Aorta (tissue), 5 donors: ENCODE measurements at places on chromosomes 4 and X.
A peak's percentile ranks its signal among the peaks of the same experiment; 100 is the strongest.

- no peak for DNase-seq
These were observed 437.3 kb upstream of the NDST3 start for GRCh38 chr4:117596917-117597480.

DNA sequence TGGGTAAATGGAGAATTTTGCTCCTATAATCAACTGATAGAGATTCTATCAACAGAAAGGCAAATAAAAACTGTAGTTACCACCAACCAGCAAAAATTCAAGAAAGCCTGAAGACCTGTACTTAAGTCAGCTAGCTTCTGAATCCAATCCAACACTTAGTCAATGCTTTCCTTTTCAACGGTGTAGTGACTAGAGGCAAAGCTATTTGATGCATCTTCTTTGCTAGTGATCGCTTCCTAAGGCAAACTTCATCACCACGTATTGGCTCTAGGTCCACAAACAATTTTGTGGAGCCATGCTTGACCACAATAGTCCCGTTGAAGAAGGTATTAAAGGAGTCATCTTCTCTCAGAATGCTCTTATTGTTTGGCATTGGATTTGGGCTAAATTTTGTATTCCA lies 25.0 kb upstream of the UBA6 start:
- no peak for DNase-seq

- no peak for DNase-seq
These were observed 105.7 kb downstream of the AGTR2 start for GRCh38 chrX:116276261-116276660.

DNA sequence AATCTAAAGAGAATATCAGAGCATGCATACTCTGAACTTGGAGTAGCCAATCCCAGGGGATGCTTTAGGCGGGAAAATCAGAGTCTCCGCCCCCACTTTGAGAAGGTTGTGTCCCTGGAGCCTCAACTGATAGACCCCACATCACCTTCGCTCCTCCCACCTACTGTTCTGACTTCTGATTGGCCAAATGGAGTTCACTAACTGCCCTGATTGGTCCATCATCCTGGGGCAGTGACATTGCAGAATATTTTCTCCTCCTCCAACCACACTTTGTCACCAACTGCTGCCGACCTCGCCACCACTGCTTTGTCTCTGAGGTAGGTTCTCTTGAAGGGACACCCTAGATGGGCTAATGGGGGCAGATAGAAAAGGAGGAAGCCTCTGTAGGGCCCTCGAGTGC lies 22.7 kb upstream of the SPACA5B start:
- no peak for DNase-seq

DNA sequence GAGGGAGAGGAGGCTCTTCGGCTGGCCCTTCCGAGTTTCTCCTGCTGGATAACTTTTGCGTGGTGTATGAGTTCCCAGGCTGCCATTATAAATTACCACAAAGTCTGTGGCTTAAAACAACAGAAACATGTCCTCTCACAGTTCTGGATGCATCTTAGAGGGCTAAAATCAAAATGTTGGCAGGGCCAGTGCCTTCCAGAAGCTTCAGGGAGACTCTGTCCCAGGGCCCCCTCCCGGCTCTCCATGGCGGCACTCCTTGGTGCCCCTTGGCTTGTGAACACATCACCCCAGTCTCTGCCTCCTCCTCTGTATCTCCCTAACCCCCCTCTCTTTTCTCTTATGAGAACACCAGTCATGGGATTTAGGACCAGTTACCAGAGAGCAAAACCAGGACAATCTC lies 23.3 kb upstream of the PPP2R2C start:
- DNase-seq: no peak

- no peak for DNase-seq
These were observed 25.7 kb upstream of the SHISA3 start for GRCh38 chr4:42371305-42372252.

DNA sequence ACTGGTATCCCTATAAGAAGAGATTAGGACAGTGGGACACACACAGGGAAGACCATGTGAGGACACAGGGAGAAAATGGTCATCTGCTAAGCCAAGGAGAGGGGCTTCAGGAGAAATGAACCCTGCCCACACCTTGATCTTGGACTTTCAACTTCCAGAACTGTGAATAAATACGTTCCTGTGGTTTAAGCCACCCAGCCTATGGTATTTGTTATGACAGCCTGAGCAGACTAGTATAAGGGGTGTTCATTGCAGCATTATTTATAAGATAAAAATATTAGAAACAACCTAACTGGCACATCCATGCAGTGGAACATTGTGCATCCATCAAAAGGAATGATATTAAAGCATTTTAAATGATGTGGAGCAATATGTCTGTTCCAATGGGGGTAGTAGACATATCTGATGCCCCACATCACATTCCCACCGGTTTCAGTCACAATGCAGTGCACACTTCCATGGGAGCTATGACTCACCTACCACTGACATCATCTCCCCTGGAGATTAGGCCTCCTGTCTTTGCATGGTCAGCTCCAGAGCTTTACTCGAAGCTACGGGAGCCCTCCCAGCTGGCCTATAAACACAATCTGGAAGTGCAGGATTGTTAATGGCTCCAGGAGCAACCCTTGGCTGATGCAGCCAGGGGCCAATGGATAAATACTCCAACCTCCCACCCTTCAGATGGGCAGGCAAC lies 38.9 kb upstream of the MAMLD1 start:
- no peak for DNase-seq

- no peak for DNase-seq
These were observed 2.1 kb downstream of the PPP3CA start for GRCh38 chr4:101345271-101345595.

DNA sequence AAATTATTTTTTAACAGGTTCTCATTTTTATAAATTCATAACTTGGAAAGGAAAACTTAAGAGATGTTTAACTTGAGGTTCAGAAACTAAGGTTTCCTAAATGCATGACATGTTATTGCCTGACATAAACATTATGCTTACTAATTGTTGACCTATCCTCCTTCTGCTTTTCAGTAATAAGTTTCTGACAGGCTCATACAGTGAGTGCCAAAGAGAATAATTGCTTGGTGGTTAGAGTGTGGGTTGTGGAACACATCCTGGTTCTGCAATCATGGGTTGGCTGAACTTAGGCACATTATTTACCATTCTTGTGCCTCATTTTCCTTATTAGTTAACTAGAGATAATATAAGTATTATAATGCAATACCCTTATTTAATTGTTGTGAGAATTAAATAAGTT lies 56.5 kb downstream of the BMPR1B start:
- DNase-seq: no peak

DNA sequence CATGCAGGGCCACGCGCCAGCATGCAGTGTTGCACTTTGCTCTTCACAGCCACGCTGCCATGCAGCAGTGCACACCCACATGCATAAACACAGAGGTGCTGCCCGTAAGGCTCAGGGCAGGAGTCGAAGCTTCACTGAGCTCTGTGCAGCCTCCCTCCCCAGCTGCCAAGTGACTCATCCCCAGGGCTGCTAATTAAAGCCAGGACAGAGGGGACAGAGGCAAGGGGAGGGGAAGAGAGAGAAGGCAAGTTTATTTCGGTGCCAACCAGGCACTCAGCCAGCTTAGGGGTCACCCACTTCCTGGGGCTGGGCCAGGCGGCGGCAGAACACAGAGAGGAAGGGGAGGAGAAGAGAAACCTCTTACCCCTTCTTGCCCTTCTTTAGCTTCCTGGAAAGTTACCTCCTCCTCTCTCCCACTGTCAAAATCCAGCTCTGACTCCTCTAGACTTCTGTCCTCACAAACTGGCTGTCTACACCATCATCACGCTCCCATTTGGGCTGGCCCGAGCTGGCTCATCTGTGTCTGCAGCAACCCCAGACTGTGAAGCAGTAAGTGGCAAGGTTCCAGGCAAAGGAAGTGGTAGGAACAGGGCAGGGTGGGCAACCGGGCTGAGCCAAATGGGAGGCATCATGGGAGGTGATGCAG lies 6.2 kb upstream of the IQSEC2 start:
- DNase-seq: peak; percentile 85

DNA sequence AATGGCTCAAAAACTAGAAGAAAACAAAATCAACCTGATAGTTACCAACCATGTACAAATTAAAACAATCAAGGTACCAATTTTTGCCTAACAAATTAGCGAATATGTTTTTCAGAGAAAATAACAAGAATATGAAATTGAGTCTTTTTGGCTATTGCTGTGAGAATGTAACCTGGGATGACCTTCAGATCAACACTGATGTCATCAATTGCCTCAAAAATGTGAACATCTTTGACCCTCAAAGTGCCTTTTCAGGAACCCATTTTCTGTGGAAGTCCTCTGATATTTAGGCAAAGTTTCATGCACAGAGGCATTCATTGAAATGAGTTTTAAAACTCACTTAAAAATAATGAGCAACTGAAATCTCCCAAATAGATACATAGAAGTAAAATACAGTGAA lies 6.1 kb downstream of the RELL1 start:
- no peak for DNase-seq

GRCh38 chr4:25578432-25578831 lies 77.2 kb upstream of the SLC34A2 start:
- no peak for DNase-seq

DNA sequence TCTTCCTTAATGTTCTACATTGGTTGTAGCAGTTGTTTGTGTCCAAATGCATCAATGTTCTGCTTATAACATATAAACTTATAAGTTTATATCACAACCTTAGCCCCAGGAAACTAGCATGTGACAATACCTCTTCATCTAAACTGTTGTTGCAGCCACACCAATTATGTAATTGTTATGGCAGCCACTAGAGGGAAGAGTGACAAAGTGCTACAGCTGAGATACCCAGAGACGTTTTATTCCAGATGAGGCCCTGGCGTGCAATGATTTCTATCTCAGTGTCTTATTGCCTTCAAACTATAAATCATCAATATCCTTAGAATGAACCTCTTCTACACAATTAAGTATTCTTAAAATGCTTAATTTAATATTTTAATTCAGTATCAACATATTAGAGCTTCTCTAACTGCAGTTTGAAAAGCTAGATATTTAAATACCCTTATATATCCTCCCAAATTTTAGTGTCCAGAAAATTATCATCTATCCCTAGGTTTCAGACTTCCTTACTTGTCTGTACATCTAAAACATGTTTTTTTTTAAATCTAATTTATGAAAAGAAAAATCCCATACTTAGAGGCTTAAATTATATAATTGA lies 171.6 kb downstream of the PCDH10 start:
- DNase-seq: no peak

DNA sequence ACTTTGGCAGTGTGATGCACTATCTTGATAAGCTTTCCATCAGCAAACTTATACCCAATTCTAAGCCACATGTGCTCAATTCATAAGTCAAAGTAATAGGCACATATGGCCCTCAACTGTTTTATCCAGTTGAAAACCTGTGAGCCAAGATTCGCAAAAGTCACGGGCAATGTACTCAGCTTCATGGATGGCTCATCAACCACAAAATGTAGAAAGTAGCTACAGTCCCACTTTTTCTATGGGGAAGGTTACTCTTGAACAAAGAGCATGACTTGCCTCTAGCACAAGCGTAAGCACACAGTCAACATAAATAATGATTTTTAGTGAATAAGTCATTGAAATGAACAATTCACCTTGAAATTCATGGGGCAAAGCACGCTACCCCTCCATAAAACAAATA lies 25.1 kb upstream of the DDX53 start:
- DNase-seq: no peak

- peak; percentile 69 for DNase-seq
These were observed at the start of gene UBL4A for GRCh38 chrX:154486396-154487207. TSS of gene UBL4A (minus strand) at chrX:154486615. CDS start at chrX:154486584, 31 bp downstream.

- peak; percentile 89 for DNase-seq
These were observed 78.8 kb downstream of the RLIM start for GRCh38 chrX:74535408-74536151.

DNA sequence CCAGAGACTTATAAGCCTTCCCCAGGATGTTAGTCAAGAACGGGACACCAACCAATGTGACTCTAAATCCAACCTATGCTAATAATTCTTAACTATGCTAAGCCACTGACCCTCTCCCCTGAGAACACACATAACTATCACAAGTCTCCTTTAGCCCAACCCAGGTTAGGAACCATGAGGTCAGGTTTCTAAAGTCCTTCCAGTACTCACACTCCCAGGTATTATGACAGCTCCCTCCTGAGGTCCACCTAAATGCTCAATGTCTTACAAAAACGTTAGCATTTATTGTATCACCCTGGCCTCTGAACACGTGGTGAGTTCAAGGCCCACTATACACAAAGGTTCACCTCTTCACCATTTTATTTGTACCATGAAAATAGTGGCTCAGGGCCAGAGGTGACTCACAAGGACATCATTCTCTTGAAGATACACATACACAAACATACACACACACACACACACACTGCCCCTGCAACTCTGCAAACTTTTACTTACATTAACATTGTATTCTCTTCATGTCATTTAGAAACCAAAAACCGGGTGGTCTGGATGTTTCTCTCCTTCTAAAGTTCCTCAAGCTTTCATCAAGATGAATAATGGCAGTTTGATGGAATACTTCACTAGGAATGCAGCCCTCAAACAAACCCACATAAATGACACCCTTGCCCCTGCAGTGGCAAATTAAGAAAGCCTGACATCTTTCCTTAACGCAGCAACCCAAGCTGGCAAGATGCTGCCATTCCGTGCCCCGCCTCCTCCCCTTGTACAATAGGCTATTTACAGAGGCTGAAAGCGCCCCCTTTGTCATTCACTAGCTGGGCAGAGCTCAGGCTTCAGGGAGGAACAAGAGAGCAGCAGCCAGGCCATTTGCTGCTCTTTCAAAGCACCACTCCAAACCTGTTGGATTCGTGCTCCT lies 17.7 kb downstream of the ACSL1 start:
- DNase-seq: no peak

GRCh38 chr4:93299118-93299517 lies 529.4 kb upstream of the ATOH1 start:
- no peak for DNase-seq
